ENCODE measurements at places on chromosomes 4 and X.

DNA sequence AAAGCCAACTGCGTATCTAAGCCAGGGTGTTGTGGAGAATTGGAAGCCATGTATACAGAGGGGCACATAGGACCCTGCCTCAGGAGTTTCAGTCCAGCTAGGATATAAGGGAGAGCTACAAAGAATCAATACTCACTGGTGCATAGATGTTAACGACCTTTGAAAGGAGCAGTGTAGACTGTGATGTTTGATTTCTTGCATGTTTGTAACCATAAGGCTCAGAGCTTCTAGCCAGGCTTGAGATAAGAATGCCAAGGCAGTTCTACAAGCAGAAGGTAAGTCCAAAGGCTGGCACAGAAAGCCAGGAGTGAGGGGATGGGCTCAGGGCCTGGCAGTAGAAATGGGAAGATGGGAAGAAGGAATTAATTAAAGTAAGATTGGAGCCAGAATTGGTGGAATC, 75.7 kb downstream of the CC2D2A start:
- DNase-seq: no peak

GRCh38 chrX:140503238-140503601, 1.6 kb downstream of the SOX3 start:
- DNase-seq: no peak

DNA sequence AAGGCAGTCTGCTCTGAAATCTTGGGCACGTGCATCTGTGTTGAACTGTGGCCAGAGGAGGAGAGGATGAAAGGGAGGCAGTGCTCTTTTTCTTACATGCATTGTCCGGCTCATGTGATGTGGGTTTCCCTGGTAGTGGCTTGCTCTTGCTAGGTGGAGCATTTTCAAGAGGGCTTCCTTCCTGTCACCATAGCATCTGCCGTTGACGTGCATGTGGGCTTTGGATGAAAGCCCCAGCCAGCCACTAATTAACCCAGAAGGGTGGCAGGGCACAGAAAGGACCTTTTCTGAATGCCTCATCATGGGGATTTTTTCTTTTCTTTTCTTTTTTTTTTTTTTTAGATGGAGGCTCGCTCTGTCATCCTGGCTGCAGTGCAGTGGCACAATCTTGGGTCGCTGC, 121.3 kb downstream of the GPR143 start:
- DNase-seq: no peak

DNA sequence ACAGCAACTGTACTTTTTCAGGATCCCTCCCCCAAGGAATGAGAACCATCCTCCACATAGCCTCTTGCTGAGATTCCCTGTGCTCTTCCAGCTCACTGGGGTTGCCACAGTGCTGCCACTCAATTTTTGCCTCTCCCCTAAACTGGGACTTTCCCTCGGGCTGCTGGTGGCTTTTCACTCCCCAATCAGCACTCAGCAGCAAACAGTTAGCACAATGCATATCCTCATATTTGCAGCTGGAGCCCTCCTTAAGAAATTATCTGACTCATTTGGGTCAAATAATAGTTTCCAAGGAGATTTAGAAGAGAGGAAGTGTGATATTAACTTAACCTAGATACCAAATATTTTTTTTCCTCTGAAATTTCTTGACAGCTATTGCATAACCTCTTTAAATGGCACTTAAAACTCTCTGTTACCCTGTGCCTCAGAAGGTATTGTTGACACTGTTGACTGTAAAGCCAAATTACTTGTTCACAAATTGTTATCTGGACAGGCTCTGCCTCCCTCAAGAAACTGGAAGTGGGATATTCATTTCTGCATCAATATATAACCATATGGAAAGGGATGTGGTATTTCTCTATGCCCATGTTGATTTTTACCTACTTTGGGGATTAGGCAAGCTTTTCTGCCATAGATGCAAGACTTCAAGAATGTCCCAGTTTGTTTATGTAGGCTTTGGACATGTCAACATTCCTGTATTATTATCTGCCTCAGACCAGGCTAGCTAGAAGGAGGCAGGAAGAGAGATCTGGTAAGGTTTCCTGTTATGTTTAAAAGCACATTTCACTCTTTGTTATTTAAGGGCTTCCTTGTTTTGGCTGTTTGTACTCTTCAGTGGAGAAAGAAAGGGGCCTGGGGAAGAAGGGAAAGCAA, 58.0 kb downstream of the SEPTIN11 start:
- no peak for DNase-seq

- DNase-seq: no peak
These were observed 20.1 kb downstream of the CCNQ start for GRCh38 chrX:153578889-153579288.

DNA sequence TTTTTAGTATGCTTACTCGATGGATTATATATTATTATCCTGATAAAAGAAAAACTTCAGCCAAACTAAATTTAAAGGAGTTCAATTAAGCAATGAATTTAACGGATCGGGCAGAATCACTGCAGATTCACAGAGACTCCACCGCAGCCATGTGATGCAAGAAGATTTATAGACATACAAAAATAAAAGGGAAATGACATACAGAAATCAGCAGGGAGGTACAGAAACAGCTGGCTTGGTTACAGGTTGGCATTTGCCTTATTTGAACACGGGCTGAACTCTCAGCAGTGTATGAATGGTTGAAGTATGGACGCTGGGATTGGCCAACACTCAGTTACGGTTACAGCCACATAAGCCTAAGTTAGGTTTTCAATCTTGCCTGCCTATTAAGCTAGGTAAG, 35.4 kb upstream of the DHRSX start:
- DNase-seq: no peak

DNA sequence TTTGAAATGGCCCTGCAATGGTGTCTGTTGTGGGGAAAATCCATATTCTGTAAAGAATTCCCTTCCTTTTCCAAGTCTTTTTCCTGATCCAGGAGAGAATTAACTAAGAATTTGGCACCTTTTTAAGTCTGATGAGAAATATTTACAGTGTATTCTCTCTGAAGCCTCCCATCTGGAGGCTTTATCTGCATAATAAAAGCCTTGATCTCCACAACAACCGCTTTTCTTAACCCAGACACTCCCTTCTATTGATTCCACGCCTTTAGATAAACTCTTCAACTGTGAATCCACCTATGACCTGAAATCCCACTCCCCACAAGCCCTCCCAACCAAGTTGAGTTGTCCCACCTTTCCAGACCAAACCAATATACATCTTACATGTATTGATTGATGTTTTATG, 43.1 kb upstream of the TMPRSS11E start:
- no peak for DNase-seq

- no peak for DNase-seq
These were observed 28.0 kb upstream of the GLRA2 start for GRCh38 chrX:14501327-14501726.

GRCh38 chr4:15515106-15515505, 45.4 kb downstream of the CC2D2A start:
- DNase-seq: no peak

- DNase-seq: no peak
These were observed 92.0 kb downstream of the TMEM144 start for GRCh38 chr4:158302076-158302866.

Measured in BE2C (cell line).